Activated CD4-positive, alpha-beta T cell treated with anti-CD3 and anti-CD28 coated beads for 36 hours (primary cell): ENCODE measurements at places on chromosomes 2 and 18.

DNA sequence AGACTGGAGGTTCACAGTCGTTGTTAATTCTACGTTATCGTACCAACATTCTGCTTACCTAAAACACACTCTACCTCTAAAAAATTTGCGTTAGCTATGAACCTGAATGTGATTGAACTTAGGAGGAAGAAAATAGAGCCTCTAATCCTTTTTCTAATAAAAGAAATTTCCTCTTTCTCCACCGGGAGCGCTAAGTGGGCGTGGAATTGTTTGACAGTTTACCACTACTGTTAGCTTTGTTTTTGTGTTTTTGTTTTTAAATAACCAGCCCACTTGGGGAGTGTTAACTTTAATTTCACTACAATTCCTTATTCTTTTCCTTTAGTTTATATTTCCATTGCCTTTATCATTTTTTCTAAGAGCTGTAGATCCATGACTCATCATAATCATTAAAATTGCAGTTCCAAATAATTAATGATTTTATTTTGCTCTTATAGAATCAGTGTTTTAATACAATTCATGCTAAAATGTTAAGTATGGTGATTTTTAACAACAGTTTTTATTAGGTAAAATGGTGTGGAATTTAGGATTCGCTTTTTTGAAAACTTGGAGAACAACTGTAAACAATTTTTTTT, 55.0 kb upstream of the ITM2C start:
- no peak for DNase-seq

GRCh38 chr2:217655651-217656050, 347.1 kb downstream of the TNS1 start:
- no peak for DNase-seq

DNA sequence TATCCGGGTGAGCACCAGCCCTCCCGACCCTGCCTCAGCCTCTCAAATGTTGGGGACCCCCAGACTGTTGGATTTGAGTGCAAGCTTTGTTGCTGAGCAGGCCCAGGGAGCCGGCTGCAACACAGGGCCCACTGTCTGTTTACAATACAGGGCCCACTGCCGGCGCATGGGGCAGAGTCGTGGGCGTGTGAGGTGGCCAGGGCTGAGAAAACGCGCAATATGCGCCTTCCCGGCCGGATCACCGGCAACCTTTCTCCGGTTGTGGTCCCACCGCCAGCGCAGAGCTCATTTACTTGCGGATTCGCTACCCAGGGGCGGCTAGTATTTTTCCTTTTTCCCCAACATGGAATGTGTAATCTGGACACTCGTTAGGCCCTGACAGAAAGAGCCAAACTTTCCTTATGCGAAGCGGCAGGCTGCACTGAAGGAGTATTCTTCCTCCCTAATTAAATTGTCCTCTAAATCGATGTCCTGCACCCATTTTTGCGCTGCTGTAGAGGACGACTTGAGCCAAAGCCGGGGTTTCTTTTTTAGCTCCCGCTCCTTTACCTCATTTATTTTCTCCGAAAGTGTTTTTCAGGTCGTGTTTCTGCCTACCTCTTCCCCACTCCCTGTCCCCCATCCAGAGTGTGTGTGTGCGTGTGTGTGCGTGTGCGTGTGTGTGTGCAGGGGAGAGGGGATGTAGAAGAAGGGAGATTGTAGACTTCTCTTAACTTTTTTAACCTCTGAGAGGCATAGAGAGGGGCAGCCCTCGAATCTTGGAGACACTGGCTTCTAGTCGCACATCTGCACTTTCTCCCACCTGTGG, 2.7 kb downstream of the OTX1 start:
- peak; percentile 11 for DNase-seq

GRCh38 chr2:237858294-237859081, 935 bp upstream of the RAMP1 start:
- DNase-seq = peak; percentile 68

- no peak for DNase-seq
Observed at GRCh38 chr18:75247611-75248421, 37.2 kb downstream of the TSHZ1 start.
